ENCODE measurements at places on chromosomes 1 and 21. TPM values are rescaled to one million over a fixed set of nuclear protein-coding genes. Genes with fewer than 3 reads are reported as not detected.

FALEC gene
- 1.2 TPM for total RNA-seq

EDN2 gene
- 0.66 TPM for total RNA-seq

S100A3 gene
- total RNA-seq, result not detected

ZBTB8A gene
- total RNA-seq, result 20.4 TPM

ARHGEF16 gene
- total RNA-seq, result 3.7 TPM

MFSD2A gene
- 20.5 TPM for total RNA-seq

SLC5A9 gene
- 0.10 TPM for total RNA-seq

SPRR5 gene
- total RNA-seq, result not detected
